ENCODE measurements at places on chromosomes 1 and 21. TPM values are rescaled to one million over a fixed set of nuclear protein-coding genes. Genes with fewer than 3 reads are reported as not detected.

EVI5 gene
- 54.4 TPM for total RNA-seq

GRCh38 chr1:161223805-161224694, 622 bp upstream of the APOA2 start:
- H3K4me1 ChIP-seq: peaks cover 9% of the 10 kb centered on the region
- no peak overlapping the region for H3K27ac ChIP-seq

GRCh38 chr1:228309326-228310067, 97.1 kb downstream of the TRIM11 start:
- H3K27me3 ChIP-seq: no peaks in the 10 kb centered on the region
- no peak overlapping the region for H3K4me3 ChIP-seq
- H3K4me1 ChIP-seq: no peaks in the 10 kb centered on the region
- no peak overlapping the region for H3K27ac ChIP-seq
- H3K36me3 ChIP-seq: no peaks in the 10 kb centered on the region

GRCh38 chr1:92784021-92784638, 778 bp downstream of the EVI5 start:
- no peaks in the 10 kb centered on the region for H3K4me1 ChIP-seq
- peak; percentile 61 for DNase-seq
- H3K4me3 ChIP-seq: peak overlapping the region; percentile 91
- peak overlapping the region; percentile 88 for H3K27ac ChIP-seq
- no peaks in the 10 kb centered on the region for H3K36me3 ChIP-seq
- no peaks in the 10 kb centered on the region for H3K27me3 ChIP-seq

SLC9C2 gene
- not detected for total RNA-seq

GRCh38 chr1:88780485-88780884, 96.4 kb downstream of the PKN2 start:
- H3K4me1 ChIP-seq: no peaks in the 10 kb centered on the region
- peaks cover 14% of the 10 kb centered on the region for H3K36me3 ChIP-seq
- no peak overlapping the region for H3K4me3 ChIP-seq
- DNase-seq: no peak
- no peaks in the 10 kb centered on the region for H3K27me3 ChIP-seq
- H3K27ac ChIP-seq: no peak overlapping the region

DNA sequence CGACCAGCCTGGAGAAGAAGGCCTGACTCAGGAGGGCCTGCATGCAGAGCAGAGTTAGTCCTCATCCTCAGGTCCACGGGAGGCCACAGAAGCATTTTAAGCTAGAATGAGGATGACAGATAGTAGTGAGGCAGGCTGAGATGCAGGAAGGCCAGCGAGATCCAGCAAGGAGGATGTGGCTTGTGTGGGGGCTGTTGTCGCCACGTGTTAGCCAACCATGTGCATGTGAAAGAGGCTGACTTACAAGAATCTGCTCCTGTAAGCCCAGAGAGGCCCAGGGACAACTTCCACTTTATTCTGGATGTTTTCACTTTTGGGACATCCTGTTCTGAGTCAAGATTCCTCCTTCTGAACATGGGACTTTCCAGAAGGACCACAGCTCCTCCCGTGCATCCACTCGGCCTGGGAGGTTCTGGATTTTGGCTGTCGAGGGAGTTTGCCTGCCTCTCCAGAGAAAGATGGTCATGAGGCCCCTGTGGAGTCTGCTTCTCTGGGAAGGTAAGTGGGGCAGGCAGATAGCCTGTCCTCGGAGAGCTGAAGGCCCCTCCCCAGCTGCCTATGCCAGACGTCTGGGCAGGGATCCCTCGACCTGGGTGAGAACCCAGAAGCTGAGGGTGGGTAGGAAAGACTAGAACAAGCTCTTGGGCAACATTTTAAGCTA, at the start of gene SLAMF8:
Gene SLAMF8, plus strand, starts transcription at position 433 of the 661 bp plus-strand sequence. Its CDS starts 26 bp downstream, at position 459.
- H3K4me3 ChIP-seq: no peak within 1 kb of the TSS
- H3K36me3 ChIP-seq: no peaks in the 10 kb centered on the region
- H3K27ac ChIP-seq: no peak within 1 kb of the TSS
- peaks cover 2% of the 10 kb centered on the region for H3K4me1 ChIP-seq
- H3K27me3 ChIP-seq: peaks cover 18% of the 10 kb centered on the region

PLPPR4 gene
- total RNA-seq: 6.4 TPM

Measured in IMR-90 (cell line).